CD8-positive, alpha-beta memory T cell (primary cell): ENCODE measurements at places on chromosomes 16 and 17. TPM values are rescaled to one million over a fixed set of nuclear protein-coding genes. Genes with fewer than 3 reads are reported as not detected.

DNA sequence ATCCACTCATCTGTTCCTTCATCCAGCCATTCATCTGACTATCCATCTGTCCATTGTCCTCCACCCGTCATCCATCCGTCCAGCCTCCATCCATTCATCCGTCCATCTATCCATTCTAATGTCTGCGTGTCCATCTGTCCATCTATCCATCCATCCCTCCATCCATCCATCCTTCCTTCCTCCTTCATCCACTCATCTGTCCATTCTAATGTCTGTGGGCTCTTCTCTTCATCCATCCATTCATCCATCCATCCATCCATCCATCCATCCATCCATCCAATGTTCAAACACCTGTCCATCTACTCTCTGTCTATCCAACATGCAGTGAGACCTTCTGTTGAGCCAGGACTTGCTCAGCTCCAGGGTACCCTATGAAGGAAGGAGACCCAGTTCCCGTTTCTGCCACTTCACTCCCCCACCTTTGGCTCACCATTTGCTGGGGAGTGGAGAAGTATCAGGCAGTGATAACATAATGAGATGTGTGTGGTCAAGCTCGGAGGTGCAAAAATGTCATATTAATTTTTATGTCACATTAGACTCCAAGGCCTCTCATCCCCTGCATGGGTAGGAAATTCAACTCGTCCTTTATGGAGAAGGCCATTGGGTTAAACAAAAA, 36.5 kb upstream of the ADGRG1 start:
- DNase-seq, result no peak

DNA sequence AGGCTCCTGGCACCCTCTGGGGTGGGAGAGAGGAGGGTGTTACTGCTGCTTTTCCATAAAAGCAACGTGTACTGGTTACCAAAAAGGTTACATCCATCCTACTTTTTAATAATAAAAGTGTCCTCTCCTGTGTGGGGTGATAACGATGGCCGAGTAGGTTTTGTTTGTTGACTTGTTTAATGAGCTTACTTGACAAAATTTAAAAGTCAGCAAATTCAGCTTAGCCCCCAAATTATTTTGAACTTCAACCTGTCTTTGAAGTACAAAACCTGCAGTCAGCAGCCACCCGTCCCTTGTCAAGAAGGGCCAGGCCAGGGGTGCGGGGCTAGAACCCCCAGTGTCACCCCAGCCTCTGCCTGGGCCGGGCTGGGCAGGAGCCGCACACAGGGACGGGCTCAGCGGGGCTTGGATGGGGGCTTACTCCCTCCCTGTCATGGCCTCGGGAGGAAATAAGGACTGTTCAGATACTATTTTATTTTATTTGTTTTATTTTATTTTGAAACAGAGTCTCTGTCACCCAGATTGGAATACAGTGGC, 103.9 kb upstream of the CHMP6 start:
- no peak for DNase-seq

DNA sequence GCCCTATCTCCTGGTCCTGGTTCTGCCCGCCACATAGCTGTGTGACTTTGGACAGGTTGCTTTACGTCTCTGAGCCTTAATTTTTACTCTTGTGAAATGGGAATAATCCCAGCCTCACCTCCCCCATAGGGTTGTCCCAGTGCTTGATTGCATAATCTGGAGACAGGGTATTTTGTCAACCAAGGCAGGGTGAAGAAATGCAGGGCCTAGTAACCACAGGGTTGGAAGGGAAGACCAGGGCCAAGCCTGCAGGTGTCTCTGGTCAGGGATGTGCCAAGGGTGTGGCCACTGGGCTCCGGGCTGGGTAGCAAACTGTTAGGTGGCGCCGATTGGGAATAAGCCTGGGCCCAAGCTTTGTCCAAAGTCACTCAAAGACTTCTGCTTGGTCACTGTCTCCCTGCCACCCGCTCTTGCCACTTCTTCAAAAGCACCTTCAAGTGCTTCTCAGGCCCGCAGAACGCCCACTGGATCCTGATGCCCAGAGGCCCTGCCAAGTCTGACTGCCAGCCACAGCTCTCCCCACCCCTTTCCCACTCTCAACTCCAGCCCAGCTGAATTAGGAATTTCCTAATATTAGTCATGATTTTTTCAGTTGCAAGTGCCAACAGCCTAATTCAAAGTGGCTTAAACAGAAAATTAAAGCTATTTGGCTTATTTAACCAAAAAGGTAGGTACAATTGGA, 20.6 kb upstream of the COL1A1 start:
- no peak for DNase-seq

- no peak for DNase-seq
These were observed 25.9 kb downstream of the RNF43 start for GRCh38 chr17:58391302-58391984.

The SMIM36 gene
- total RNA-seq, result not detected
